T-helper 17 cell (primary cell): ENCODE measurements at places on chromosomes 4 and X. TPM values are rescaled to one million over a fixed set of nuclear protein-coding genes. Genes with fewer than 3 reads are reported as not detected.

SUPT20HL1 gene
- total RNA-seq = not detected

TMEM144 gene
- total RNA-seq = not detected

HS6ST2 gene
- total RNA-seq = not detected

C4orf51 gene
- total RNA-seq = not detected

GPR173 gene
- not detected for total RNA-seq

MGARP gene
- total RNA-seq = not detected

HTN1 gene
- total RNA-seq = not detected

CFAP299 gene
- total RNA-seq = not detected

HPGDS gene
- not detected for total RNA-seq

FHIP1A gene
- total RNA-seq = 1.3 TPM

FHDC1 gene
- 0.10 TPM for total RNA-seq

TRIM2 gene
- total RNA-seq = 4.3 TPM

SCD5 gene
- total RNA-seq = 0.65 TPM

MAP3K15 gene
- total RNA-seq = 0.16 TPM

CAPN6 gene
- not detected for total RNA-seq

GPM6B gene
- total RNA-seq = not detected

CT47B1 gene
- total RNA-seq = not detected

ATOH1 gene
- total RNA-seq = not detected

CENPVL2 gene
- total RNA-seq = not detected

DCLK2 gene
- not detected for total RNA-seq

RADX gene
- 13.2 TPM for total RNA-seq
